Endothelial cell of umbilical vein (primary cell): ENCODE measurements at places on chromosomes 13 and 19. TPM values are rescaled to one million over a fixed set of nuclear protein-coding genes. Genes with fewer than 3 reads are reported as not detected.

The GNG7 gene
- 0.72 and 0.84 TPM in 2 replicates for total RNA-seq

DNA sequence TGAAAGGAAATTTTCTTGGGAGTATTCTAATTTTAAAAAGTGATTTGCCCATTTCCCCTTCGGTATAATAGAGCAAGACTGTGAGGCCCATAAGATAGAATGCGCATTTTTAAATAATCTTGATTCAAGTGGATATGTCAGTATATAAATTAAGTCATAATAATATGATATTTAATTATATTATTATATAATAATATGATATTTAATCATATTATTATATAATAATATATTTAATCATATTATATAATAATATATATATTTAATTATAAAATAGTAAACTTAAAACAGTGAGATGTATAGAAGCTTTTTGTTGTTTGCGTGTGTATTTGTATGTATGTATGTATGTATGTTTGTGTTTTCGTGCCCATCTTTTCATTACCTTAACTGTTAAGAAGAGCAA lies 682.5 kb downstream of the PCDH9 start:
- H3K4me3 ChIP-seq: no peak overlapping the region
- no peak overlapping the region for H3K27ac ChIP-seq
- DNase-seq: no peak
- no peaks in the 10 kb centered on the region for H3K36me3 ChIP-seq

DNA sequence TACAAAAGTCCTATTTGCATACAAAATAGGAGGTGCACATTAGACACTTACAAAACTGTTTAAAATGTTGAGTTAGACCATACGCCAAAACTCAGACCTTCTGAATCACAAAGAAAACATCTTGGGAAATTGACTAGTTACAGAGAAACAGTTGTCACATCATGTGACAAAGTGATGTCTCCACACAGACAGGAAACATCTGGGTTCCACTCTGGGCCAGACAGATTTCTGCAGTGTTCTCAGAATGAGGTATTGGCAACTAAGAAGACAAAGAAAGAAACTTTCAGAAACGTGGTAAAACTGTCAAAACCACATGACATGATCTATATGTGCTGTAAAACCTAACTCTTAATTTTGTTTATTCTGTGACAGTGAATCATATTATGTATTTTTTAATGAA lies 6.7 kb downstream of the ZNF793 start:
- no peaks in the 10 kb centered on the region for H3K27me3 ChIP-seq
- DNase-seq: no peak
- no peaks in the 10 kb centered on the region for H3K36me3 ChIP-seq

DNA sequence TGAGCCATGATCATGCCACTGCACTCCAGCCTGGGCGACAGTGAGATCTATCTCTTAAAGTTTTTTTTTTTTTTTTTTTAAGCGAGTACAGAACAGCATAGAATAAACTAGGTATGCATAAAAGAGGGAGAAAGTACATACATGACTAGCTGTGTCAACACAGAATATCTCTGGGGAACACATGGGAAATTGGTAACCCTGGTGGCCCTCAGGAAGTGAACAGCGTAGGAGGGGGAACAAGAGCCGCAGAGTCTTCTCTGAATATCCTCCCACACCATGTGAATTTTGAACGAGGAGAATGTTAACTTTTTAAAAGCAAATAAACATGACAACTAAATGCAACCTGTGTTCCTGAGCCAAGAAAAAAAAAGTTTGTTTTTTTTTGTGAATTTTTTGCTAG lies 15.2 kb downstream of the PHLDB3 start:
- H3K4me1 ChIP-seq: no peaks in the 10 kb centered on the region
- no peaks in the 10 kb centered on the region for H3K36me3 ChIP-seq
- no peak overlapping the region for H3K27ac ChIP-seq
- DNase-seq: no peak

GRCh38 chr13:78193846-78194245 lies 275.2 kb upstream of the EDNRB start:
- no peaks in the 10 kb centered on the region for H3K4me1 ChIP-seq
- H3K27me3 ChIP-seq: peaks cover 2% of the 10 kb centered on the region
- no peak for DNase-seq
- H3K27ac ChIP-seq: no peak overlapping the region
- no peak overlapping the region for H3K4me3 ChIP-seq

DNA sequence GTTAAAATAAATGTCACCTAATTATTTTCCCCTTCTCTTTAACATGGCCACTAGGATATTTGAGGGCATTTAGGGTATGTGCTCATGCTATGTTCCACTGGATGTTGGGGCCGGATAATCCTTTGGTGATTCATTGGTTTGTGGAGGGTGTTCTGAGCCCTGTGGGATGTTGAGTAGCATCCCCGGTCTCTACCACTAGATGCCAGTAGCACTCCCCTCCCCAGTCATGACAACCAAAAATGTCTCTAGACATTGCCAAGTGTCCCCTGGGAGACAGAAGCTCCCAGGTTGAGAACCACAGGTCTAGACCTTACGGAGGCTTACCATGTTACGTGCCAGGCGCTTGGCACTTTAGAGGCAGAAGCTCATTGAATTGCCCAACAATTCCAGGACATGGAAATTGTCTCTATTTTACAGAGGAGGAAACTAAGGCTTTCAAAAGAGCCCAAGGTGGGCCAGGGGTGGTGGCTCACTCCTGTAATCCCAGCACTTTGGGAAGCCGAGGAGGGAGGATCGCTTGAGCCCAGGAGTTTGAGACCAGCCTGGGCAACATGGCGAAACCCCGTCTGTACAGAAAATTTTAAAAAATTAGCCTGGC lies 14.1 kb downstream of the SHANK1 start:
- H3K4me1 ChIP-seq: peaks cover 18% of the 10 kb centered on the region
- H3K4me3 ChIP-seq: no peak overlapping the region
- no peaks in the 10 kb centered on the region for H3K36me3 ChIP-seq
- no peaks in the 10 kb centered on the region for H3K27me3 ChIP-seq
- peak; percentile 62 for DNase-seq

GRCh38 chr13:102045731-102046130 lies 356.1 kb downstream of the FGF14 start:
- no peak for DNase-seq
- no peak overlapping the region for H3K27ac ChIP-seq
- H3K36me3 ChIP-seq: no peaks in the 10 kb centered on the region

- H3K4me1 ChIP-seq: no peaks in the 10 kb centered on the region
- H3K36me3 ChIP-seq: no peaks in the 10 kb centered on the region
- no peak for DNase-seq
- no peak overlapping the region for H3K4me3 ChIP-seq
- H3K27ac ChIP-seq: no peak overlapping the region
Measured at GRCh38 chr13:51297556-51297955, 41.9 kb upstream of the SERPINE3 start.

- no peak overlapping the region for H3K27ac ChIP-seq
- H3K4me3 ChIP-seq: no peak overlapping the region
- no peaks in the 10 kb centered on the region for H3K36me3 ChIP-seq
- DNase-seq: no peak
- no peaks in the 10 kb centered on the region for H3K27me3 ChIP-seq
Measured at GRCh38 chr13:93976528-93976927, 503.0 kb downstream of the DCT start.

DNA sequence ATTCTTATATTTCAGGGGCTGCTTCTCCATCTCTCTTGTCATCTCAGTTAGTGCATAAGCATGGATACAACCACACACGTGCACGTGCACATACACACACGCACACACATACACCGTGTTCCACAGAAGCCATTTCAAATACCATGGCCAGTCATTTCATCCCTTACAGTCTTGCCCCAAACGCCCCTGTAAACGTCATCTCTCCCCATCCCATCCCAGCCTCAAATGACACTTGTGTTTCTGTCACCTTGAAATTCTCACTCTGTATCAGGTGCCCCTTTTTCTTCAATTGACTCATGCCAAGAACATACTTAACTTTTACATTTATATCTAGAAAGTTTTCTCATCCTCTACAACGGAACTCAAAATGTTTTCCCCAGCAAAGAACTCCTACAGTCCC lies 220.5 kb downstream of the IRS2 start:
- H3K27ac ChIP-seq: no peak overlapping the region
- H3K4me1 ChIP-seq: no peaks in the 10 kb centered on the region
- DNase-seq: no peak
- H3K27me3 ChIP-seq: no peaks in the 10 kb centered on the region
- H3K4me3 ChIP-seq: no peak overlapping the region
- no peaks in the 10 kb centered on the region for H3K36me3 ChIP-seq

- no peak overlapping the region for H3K27ac ChIP-seq
- H3K4me3 ChIP-seq: no peak overlapping the region
- DNase-seq: no peak
- H3K27me3 ChIP-seq: no peaks in the 10 kb centered on the region
Measured at GRCh38 chr13:69660155-69660554, 447.5 kb upstream of the ATXN8OS start.

DNA sequence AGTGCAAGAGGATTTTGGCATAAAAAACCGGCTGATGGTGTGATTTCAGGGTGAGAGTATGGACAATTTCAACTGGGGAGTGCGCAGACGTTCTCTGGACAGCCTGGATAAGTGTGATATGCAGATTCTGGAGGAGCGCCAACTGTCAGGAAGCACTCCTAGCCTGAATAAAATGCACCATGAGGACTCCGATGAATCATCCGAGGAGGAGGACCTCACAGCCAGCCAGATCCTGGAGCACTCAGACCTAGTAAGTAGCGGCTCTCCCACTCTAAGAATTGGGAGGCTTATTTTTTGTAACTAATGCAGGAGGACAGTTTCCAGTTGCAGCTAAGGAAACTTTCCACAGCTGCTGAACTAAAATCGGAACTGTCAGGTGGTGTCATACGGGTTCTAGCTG lies 53.6 kb downstream of the ZAR1L start:
- H3K27me3 ChIP-seq: no peaks in the 10 kb centered on the region
- peaks cover 6% of the 10 kb centered on the region for H3K36me3 ChIP-seq
- H3K4me1 ChIP-seq: peaks cover 70% of the 10 kb centered on the region

- H3K36me3 ChIP-seq: no peaks in the 10 kb centered on the region
- no peak for DNase-seq
- H3K27ac ChIP-seq: no peak overlapping the region
- H3K27me3 ChIP-seq: no peaks in the 10 kb centered on the region
Measured at GRCh38 chr19:54434873-54435214, 14.2 kb upstream of the LENG8 start.

DNA sequence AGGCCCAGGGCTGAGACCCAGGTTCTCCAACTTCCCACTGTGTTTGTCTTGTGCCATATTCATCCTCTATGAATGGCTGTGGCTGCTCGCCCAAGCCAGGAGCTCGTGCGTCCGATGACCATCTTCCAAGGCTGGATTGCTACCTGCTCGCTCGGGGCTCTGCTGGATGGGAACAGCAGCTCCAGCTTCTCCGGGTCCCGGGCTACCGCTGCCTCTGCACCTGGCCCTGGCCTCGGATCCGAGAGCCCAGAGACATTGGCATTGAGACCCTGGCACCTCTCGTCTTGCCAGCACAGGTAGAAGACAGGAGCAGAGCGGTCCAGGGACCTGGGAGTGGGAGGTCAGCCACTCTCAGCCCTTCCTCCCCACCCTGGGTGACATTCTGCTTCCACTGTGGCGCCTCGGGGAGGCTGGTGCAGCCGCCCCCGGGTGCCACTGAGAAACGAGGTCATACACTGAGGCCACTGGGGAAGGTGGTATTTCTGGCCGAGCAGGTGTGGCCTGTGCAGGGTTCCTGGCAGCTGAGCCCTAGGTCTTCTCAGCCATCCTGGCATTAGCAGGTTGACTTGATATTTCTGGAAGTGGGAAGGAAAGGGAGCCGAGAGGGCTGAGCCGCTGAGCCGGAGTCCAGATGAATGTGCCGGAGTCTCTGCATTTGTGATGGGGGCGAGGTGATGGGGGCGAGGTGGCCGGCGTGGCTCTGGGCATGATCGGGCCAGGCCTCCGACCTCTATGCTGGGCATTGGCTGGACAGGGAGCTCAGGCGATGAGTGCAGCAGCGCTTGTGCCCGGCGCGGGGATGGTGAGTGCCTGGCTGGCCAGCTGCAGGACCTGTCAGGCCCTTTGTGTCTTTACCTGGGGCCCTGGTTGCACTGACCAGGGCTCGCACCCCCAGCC lies 18.6 kb downstream of the NDUFB7 start:
- DNase-seq: no peak
- no peaks in the 10 kb centered on the region for H3K27me3 ChIP-seq
- no peak overlapping the region for H3K4me3 ChIP-seq
- H3K27ac ChIP-seq: no peak overlapping the region

DNA sequence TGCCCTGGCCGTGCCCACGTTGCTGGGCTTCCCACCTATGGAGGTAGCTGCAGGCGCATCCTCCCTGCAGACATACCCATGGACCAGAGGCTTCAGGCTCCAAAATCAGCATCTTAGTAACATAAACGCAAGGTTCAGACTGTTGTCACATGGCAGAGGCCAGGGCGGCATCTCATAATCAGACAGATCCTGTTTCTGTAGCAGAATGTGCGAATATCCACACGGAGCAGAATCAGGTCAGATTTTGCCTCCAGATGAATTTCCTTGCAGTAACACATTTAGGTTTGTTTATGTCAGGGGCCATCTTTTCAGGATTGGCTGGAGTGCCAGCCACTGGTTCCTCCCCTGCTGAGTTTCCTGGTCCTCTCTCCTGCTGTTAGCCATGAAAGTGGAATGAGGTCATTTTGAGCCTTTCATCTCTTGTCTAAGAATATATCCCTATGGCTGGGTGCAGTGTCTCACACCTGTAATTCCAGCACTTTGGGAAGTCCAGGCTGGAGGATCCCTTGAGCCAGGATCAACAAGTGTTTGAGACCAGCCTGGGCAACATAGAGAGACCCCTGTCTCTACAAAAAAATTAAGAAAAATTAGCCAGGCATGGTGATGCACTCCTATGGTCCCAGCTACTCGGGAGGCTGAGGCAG lies 20.5 kb downstream of the SMARCA4 start:
- no peak overlapping the region for H3K4me3 ChIP-seq
- H3K27ac ChIP-seq: no peak overlapping the region
- H3K4me1 ChIP-seq: no peaks in the 10 kb centered on the region
- H3K36me3 ChIP-seq: peaks cover 30% of the 10 kb centered on the region

DNA sequence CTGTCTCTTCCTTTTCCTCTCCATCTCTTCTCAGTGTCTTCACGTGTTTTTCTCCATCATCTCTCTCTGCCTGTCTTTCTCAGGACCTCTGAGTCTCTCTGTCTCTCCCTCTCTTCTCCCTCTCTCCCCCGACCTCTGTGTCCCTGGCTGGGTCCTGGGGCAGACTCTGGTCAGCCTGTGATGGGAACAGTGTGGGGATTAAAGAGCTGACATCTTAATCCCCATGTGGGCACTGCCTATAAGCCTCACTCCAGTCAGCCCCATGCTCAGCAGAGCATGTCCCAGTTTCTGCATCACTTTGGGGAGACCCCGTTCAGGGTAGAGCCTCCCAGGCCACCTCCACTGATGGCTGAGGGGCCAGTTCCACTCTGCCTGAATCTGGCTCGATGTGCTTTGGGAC lies 16.2 kb downstream of the EGLN2 start:
- H3K36me3 ChIP-seq: no peaks in the 10 kb centered on the region
- peaks cover 3% of the 10 kb centered on the region for H3K27me3 ChIP-seq
- H3K27ac ChIP-seq: no peak overlapping the region
- H3K4me3 ChIP-seq: no peak overlapping the region
- DNase-seq: no peak
- peaks cover 11% of the 10 kb centered on the region for H3K4me1 ChIP-seq
